ENCODE measurements at places on chromosomes 1 and 21.

- DNase-seq, result no peak
Observed at GRCh38 chr1:77686796-77687518, 4.5 kb upstream of the ZZZ3 start.

DNA sequence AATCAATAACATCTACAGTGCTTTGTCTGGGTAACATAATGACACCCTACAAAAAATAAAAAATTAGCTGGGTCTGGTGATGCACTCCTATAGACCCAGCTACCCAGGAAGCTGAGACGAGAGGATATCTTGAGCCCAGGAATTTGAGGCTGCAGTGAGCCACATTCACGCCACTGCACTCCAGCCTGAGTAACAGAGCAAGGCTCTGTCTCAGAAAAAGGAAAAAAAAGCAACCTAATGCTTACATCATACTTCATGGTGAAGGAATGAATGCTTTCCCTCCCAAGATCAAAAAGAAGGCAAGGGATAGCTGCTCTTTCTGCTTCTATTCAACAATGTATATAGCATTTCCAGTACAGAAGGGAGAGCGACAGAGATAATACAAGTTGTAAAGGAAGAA, 24.2 kb upstream of the CTTNBP2NL start:
- no peak for DNase-seq

DNA sequence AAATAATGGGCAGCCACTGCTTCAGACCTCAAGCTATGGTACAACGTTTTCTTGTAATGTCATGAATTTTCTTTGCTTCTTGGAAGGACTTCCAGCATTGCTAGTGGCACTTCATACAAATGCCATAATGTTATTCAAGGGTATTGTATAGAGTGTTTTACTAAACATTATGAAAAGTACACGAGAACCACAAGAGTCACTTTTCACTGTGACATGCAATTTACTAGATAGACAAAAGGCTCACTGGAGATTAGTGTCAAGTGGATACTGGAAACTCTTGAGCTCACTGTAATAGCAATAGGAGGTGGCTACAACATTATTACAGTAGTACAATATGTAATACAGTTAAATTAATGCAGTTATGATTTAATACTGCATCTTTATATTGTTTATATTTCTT, 5.3 kb upstream of the OLFM3 start:
- no peak for DNase-seq

DNA sequence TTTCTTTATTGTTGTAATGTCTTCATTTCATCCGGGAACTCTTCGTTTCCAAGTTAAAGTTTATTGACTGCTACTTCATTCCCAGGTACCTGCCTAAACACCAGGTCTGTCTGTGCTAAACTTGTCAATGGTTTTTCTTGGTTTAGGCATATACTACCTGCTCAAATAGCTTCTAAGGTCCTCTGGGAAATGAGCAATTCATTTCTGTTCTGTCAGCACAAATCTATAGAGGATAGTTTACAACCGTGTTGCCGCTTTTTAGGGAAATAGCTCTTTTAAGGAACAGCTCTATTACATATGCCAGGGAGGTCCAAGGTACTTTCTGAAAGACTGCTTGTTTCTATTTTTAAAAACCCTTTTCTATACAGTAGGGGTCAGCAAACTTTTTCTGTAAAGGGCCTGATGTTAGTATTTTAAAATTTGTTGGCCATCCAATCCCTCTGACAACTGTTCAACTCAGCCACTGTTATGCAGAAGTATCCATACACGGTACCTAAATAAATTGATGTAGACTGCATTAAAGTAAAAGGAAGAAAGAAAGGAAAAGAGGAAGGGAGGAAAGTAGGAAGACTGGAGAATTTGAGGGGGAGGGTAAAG, 222.7 kb upstream of the PTBP2 start:
- DNase-seq, result no peak

DNA sequence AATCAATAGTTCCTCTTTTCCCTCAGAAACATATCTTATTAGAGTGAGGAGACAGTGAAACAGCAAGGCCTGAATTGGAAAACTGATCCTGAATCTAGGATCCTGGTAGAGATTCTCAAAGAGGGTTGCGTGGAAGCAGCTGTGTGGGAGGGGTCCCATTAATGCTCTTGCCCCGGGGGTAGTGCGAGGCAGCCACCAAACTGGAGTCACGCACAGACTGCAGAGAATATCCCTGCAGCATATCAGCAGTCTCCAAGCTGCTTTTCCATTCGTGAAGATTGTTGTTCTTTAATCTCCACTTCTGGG, 150.1 kb downstream of the DISC1 start:
- no peak for DNase-seq

- DNase-seq, result no peak
Observed at GRCh38 chr1:30407865-30408580, 315.4 kb downstream of the MATN1 start.
